Activated CD4-positive, alpha-beta T cell treated with anti-CD3 and anti-CD28 coated beads, Interleukin-2, amount 50 U/mL, for 48 hours (primary cell): ENCODE measurements at places on chromosomes 2 and 18.

- DNase-seq = no peak
Observed at GRCh38 chr2:120134263-120134662, 88.9 kb downstream of the TMEM185B start.

DNA sequence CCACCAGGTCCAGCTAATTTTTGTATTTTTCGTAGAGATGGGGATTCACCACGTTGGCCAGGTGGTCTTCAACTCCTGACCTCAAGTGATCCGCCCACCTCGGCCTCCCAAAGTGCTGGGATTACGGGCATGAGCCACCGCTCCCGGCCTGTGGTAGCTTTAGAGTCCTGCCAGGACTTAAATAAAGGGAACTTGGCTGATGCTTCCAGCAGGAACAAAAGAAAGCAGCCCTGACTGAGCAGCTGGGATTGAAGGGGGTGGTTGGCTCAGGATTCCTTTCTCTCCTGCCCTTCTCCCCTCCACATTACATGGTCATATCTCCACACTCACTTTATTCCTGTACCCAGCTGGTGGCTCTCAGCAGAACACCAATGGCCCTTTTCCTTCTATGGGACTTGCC is 20.0 kb downstream of the EFHD1 start:
- no peak for DNase-seq

DNA sequence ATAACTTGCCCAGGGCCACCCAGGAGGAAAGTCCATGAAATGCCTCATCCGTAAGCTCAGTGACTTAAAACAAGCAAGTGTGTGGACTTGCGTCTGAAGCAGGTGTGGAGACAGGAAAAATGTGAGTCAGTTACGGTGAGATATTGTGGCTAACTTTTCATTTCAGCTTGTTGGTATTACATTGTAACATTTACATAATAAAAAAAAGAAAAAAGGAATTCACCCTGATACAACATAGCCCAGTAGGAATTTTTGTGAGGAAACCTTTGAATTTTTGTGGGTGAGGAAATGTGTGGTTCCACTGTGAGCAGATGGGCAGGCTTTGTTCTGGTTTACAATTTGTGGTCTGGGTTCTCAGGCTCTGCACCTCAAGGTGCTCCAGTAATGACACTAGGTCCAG is 33.7 kb upstream of the LYPD6B start:
- DNase-seq = no peak

DNA sequence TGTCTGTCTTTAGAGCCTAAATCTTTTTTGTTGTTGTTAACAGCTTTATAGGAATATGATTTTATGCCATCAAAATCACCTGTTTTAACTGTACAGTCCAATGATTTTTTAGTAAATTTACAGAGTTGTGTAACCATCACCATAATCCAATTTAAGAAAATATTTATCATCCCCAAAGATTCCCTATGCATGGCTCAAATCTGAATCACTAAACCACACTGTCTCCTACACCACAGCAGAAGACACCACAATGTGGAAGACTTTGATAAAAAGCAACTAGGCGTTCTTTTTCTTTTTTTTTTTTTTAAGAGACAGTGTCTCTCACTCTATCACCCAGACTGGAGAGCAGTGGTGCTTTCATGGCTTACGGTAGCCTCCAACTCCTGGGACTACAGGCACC is 99.6 kb downstream of the TXNL1 start:
- DNase-seq = no peak

DNA sequence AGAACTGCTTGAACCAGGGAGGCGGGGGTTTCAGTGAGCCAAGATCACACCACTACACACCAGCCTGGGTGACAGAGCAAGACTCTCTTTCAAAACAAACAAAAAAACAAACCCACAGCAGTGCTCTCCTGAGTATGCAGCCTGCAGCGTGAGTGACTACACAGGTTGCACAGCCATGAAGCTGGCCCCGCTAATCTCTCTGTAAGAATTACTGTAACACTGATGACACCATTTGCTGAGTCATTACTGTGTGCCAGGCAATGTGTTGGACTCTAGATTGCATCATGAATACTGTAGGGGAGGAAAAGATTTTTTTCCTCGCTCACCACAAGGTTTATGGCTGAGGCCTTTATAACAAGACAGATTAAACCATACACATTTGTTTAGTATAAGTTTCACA is 118.6 kb upstream of the ATP8B1 start:
- no peak for DNase-seq

GRCh38 chr2:28233164-28233676 is 159.4 kb upstream of the FOSL2 start:
- DNase-seq = no peak

DNA sequence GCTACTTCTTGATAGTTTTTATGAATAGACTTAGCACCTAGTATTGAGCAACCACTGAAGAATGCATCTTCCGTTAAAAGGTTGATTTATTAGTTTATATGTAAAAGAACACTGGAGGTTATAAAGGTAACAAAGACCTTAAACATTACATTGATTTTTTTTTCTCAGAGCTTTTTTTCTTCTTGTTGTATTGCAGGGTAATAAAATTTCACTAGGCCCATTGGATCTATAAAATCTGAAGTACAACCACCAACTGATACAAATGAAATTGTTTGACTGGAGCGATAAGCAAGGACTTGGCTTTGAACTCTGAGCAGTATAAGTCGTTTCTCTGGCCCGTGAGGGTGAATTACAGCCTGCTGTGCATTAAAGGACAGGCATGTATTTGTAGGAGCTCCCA is 344.0 kb downstream of the LRRTM1 start:
- no peak for DNase-seq

DNA sequence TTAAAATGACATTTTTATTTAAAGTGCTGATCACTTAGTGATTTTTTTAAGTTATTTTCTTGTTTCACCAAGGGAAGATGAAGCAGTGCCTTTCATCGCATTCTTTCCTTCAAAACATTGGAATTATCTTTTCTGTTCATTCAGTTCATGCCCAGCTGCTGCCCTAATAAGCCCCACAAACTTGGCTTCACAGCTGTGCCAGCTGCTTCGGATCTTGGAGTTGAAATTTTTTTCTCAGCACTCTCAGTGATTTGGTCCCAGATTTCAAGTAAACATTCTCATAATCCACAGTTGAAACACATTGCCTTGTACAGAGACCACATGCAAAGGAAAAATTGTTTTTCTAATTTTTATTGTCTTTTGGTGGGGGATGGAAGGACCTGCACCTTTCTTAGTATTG is 353.3 kb upstream of the LRP1B start:
- DNase-seq = no peak

DNA sequence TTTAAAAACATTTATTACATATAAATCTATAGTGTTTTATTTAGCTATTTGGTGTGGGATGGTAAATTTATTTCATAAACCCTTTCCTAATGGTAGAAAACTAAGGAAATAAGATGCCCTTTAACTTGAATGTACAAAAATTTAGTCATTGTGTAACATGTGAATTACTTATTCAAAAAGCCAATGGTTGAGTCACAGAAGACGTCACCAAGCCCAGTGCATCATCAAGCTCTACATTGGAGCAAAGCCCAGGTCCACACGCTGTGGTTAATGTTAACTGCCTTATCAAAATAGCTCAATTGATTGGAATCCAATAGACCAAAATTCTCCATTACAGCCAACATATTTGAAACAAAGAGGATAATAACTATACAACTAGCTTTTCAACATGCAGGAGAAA is 145.5 kb upstream of the LYPD1 start:
- DNase-seq = no peak

GRCh38 chr18:35095983-35096676 is 54.9 kb downstream of the MAPRE2 start:
- DNase-seq = no peak

- DNase-seq = no peak
Observed at GRCh38 chr2:150572194-150572766, 84.8 kb upstream of the RND3 start.

DNA sequence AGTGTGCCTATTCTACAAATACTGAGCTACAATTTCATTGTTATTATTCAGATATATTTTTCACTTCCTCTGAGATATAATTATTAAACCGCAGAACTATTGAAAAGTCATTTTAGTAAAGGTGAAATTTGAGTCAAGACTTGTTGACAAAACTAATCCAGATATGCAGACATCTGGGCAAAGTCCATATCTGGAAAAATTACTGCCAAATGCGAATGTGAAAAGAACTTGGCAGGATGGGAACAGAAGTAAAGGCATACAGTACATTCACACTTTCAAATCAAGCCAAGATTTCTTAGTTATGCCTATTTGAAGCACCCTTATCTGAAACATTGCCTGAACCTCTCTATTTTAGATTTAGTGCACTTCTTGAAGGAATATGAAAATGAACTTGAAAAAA is 923.6 kb downstream of the CCDC85A start:
- DNase-seq = no peak

DNA sequence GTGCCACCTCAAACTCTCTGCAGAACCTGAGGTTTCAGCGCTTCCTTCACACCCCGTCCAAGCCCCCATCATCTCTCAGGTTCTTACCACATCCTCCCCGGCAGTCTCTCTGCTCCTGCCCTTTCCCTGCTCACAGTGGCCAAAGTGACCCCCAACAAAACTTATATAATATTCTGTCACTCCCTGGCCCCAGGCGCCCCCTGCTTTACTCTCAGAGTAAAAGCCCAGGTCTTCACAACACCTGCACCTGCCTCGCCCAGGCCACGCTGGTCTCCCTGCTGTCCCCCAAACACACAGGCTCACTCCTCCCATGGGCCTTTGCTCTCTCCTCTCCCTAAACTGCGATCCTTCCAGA is 6.4 kb downstream of the ITGB1BP1 start:
- no peak for DNase-seq

GRCh38 chr18:3304832-3305231 is 42.9 kb downstream of the MYL12B start:
- DNase-seq = no peak

GRCh38 chr18:25517881-25518715 is 166.1 kb upstream of the ZNF521 start:
- no peak for DNase-seq

- peak; percentile 54 for DNase-seq
Observed at GRCh38 chr2:54081574-54081973, 33.8 kb upstream of the ACYP2 start.

DNA sequence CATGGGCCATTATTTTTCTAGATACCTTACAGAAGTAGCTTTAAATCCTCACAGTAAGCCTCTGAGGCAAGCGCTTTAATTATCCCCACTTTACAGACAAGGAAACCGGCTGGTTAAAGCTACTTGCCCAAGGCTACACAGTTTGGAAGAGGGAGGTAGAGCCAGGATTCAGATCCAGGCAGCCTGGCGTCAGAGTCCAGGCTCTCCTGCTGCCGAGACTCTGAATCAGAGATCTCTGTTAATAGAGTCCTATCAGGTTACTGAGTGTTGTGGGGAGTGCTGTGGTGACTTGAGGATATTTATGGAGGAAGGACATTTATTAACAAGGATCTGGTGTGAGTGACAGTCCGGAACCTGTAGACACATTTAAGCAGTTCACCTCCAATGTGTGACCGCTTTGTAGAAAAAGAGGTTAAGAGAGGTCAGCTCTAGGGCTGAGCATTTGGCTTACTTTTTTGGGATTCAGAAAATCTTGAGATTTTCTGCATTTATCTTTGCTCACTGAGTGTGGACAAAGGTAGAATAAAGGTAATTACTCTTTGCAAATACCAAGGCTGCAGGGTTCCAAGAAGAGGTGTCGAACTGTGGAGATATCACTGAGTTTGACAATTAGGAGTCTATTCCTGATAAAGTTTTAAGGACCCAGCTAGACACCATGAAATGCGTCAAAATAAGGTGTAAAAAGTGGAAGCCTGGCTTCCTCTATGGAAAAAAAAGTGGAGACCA is 1.6 kb upstream of the CEP192 start:
- no peak for DNase-seq

DNA sequence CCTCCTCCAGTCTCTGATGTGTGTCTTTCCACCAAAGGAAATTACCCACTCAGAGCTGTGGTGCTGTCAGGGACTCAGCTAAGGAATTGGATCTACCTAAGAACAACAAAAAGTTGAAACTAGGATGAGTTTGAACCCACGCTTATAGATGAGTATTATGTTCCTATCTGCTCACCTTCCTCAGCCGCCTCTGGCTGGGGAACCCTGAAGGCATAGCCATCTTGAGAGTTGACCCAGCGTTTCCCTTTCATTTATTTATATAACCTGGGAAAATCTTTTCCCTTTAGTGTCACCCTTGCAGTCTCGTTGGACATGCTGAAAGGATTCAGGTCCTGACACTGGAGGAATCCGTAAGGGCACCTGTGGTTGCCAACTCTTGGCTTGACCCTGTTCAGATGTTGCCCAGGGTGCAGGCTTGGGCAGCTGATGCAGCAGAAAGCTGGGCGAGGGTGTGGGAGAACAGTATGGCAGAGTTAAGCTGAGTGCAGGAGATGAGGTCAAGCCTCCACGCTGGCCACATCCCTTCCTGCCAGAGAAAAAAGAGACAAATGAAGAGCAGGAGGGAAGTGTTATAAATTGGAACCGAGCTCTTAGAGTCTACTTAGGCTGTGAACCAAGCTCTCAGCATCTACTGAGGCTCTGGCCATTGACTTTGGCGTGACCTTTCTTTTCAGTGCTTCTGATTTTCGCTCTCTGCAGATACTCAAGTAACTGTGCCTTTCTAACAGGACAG is 1.9 kb downstream of the CDH20 start:
- no peak for DNase-seq

GRCh38 chr18:808086-808485 is 4.0 kb downstream of the YES1 start:
- DNase-seq = no peak

DNA sequence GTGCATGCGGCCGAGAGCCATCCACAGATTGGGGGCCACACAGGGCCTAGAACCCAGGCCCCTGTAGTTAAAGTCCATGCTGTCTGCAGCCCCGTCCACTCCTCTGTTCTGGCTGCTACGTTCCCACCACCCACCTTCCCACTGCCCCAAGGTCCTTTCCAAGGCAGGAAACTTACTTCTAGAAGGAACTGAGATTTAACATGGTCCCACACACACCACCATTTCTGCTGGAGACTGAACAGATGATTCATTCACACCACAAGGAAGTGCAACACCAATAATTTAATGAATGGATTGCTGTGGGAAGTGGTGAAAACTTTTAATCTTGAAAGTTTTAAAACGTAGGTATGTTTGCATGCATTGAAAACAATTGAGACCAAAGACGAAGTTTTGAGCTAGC is 95.2 kb downstream of the LBH start:
- DNase-seq = no peak

DNA sequence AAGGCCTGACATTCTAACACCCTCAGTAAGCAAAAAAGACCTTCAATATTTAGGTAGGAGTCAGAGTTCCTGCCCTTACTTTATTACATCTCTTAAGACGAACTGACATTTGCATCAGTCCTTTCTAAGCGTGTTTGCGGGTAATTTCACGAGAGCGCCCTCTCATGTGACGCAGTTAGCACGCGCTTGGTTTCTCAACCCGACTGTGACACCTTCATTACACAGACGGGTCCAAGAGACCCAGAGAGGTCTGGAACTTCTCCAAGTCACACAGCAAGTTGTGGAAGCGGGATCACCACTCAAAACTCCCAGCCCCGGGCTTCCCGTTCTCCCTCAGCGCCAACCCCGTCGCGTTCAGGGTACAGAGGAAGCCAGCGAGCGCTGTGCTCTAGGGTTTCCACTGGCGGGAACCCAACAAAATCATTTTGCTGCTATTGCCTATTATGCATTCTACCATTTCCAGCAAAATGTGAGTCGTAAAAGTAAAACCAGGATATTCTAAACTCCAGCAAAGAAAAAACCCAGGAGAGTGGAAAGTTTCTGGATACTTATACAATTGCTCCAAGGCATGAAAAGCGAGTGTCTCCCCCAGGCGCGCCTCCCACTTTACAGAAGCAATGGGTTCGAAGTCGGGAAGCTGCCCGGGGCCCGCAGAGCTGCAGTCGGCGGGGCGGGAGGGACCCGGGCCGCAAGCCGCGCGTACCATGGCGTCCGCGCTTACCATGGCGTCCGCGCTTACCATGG is 601 bp downstream of the ENOSF1 start:
- DNase-seq = peak; percentile 78

GRCh38 chr2:101883860-101884259 is 107.9 kb upstream of the IL1R2 start:
- DNase-seq = peak; percentile 55
